ENCODE measurements at places on chromosomes 7 and 10. TPM values are rescaled to one million over a fixed set of nuclear protein-coding genes. Genes with fewer than 3 reads are reported as not detected.

Gene LRRTM3
- 5.5 TPM for total RNA-seq

DNA sequence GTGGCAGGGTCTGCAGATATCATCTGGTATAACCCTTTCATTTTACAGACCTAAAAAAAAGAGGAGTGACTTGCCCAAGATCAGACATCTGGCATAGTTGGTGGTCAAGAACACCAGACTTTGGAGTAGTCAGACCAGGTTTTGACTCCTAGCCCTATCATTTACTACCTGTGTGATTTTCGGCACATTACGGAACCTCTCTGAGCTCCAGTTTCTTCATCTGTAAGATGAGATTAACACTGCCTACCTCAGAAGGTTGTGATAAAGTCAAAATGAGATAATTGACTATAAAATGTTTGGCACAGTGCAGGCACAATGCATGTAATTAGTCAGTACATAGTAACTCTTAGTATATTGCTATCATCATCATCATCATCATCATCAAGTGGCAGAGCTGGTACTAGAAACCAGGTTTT is 1.2 kb downstream of the STRIP2 start:
- ATAC-seq, result no peak

DNA sequence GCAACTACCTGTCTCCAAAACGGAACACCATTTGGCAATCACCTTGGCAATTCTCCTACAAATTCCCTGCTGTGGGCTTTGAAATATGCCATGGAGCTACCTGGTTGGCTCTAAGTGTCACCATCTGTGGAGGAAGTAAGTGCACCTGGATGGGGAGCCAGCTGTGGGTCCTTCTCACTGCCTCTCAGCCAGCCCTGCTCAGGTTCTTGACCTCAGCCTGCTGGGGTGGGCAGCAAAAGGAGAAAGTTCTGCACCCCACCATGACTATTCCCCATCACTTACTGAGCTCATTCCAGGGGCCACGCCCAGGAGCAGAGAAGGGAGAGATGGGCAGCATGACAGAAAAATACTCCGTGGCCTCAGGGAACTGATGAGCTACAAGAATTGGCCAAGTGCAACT is 158.7 kb downstream of the TNS3 start:
- ATAC-seq, result no peak

Gene OR6B1
- 0.09 TPM for total RNA-seq
